MV-4-11 (cell line): ENCODE measurements at places on chromosomes 16 and 17.

DNA sequence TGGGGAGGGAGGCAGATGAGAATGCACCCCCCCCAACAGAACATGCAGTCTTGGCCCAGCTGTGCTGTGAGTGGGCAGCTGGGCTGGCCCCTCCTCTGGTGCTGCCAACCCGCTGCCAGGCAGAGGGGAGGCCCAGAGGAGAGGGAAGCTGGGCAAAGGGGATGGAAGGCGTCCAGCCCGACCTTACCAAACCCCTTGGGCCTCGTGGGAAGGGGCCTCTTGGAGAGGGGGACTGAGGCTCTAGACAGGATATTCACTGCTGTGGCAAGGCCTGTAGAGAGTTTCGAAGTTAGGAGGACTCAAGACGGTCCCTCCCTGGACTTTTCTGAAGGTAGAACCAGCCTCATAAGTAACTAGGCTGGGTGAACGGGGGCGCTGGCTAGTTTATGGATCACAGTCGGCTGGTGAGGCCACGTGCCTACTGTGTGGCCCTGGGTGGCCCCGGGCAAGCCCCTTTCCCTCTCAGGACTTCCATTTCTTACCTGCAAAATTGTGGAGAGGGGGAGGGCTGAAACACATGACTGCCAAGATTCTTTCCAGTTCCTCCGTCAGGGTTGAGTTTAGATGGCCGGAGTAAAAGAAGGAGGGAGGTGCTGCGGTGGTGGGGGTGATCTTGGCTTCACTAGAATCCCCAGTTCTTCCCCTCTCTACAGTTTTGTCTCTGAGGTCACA lies 857 bp upstream of the STAT5A start:
- DNase-seq, result no peak

DNA sequence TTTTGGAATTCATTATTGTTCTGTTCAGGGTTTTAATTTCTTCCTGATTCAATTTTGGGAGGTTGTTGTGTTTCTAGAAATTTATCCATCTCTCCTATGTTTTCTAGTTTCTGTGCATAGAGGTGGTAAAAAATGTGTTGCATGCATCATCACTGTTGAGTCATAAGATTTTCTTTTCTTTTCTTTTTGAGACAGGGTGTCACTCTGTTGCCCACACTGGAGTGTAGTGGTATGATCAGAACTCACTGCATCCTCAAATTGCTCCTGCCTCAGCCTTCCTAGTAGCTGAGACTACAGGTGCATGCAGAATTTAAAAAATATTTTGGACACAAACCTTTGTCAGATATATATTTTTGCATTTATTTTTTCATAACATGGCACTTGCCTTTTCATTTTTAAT lies 184.8 kb downstream of the BCAS3 start:
- DNase-seq, result no peak

DNA sequence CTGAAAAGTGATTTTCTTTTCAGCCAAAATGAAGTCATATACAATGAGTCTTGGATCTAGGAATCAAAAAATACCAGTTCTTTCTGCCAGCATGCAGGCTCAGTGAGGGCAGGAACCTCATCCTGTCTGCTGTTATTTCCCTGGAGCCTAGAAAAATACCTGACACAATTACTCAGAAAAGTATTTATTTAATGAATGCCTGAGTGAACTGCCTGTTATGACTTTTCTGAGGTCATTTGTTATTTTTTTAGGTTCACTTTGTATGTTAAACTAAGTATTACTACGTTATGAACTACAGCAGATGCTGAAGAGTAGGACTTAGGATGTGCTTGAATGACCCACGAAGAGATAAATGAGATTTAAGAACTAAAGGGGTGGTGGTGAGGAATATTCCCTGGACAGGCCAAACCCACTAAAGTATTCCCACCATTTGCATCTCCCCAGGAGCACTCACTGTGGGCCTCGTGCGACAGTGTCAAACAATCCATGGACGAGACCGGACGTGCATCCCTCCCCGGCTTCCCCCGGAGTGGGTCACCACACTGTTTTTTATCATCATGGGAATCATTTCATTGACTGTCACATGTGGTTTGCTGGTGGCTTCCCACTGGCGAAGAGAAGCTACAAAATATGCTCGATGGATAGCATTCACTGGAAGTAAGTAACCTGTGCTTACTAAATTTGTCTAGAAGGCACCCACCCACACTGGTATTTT lies 17.1 kb upstream of the VWA3A start:
- no peak for DNase-seq

GRCh38 chr17:71287071-71287823 lies 833.6 kb upstream of the SOX9 start:
- DNase-seq, result no peak

- peak; percentile 29 for DNase-seq
Measured at GRCh38 chr16:57538235-57538721, 1.9 kb upstream of the CCDC102A start.

GRCh38 chr16:85286951-85287814 lies 174.9 kb upstream of the CIBAR2 start:
- DNase-seq, result peak; percentile 39

DNA sequence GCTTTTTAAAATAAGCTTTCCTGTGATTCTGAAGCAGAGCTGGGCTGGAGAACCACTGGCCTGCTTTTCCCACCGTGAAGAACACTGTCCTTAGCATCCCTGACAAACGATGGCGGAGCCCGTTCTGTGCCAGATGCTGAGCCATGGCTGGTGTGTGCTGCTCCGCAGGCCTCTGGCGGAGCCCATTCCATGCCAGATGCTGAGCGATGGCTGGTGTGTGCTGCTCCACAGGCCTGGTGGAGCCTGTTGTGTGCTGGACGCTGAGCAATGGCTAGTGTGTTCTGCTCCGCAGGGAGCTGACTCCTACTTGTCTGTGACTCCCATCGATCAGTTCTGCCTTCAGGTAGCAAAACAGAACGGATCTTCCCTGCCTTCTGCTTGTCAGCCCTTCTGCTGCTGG lies 4.3 kb downstream of the ENDOV start:
- DNase-seq, result no peak

- no peak for DNase-seq
Measured at GRCh38 chr17:15498107-15498506, 30.7 kb upstream of the CDRT4 start.

GRCh38 chr17:8038954-8039610 lies at the start of gene ALOX15B:
Gene ALOX15B, plus strand, starts transcription at chr17:8039059. Its CDS starts 97 bp downstream, at chr17:8039156.
- DNase-seq, result no peak

- no peak for DNase-seq
Measured at GRCh38 chr16:5018793-5019192, 14.9 kb downstream of the NAGPA start.

GRCh38 chr17:75077496-75078283 lies 10.1 kb upstream of the SLC16A5 start:
- DNase-seq, result no peak

DNA sequence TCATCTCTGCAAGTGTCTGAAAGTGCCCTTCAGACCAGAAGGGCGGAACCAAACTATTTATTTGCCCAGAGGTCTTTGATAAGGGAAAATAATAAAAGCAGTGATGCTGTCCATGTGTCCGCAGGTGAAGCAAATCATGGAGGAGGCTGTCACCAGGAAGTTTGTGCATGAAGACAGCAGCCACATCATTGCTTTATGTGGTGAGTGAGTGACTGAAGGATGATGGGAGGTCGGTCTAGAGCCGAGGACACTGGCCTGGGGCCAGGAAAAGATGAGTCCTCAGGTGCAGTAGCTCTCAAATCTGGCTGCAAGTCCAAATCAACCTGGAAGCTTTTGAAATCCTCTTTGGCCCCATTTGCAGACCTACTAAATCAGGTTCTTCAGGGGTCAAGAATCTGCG lies 6.1 kb downstream of the SGSM2 start:
- DNase-seq, result no peak

DNA sequence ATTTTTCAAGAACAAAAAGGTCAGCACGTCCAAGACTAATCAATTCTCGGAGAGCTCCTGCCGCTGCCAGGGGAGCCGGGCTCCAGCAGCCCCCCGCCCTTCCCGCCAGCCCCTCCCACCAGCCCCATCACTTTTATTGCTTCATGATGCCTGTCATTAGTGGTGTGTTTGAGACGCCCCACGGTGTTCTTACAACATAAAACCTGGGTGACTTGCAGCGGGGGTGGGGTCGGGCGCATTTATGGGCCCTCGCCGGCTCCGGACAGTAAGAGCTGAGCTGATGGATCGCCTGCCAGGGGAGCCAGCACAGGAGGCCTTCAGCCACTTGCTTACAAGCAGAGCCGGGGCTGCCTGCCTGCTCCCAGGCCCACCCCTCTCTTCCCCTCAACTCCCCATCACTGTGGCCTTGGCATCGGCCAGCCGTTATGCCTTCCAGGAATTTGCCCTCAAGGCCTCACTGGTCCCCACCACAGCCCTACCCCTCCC lies 82.9 kb upstream of the CBX4 start:
- DNase-seq, result no peak

DNA sequence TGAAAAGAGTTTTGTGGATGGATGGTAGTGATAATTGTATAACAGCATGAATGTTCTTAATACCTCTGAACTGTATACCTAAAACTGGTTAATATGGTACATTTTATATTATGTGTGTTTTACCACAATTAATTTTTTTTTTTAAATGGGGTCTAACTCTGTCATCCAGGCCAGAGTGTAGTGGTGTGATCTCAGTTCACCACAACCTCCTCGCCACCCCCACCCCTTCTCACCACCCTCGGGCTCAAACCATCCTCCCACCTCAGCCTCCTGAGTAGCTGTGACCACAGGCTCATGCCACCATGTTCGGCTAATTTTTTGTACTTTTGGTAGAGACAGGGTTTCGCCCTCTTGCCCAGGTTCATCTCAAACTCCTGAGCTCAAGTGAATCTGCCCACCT lies 123.2 kb downstream of the CDRT15L2 start:
- DNase-seq, result no peak

GRCh38 chr16:1053121-1053521 lies 19.4 kb upstream of the SSTR5 start:
- DNase-seq, result no peak

DNA sequence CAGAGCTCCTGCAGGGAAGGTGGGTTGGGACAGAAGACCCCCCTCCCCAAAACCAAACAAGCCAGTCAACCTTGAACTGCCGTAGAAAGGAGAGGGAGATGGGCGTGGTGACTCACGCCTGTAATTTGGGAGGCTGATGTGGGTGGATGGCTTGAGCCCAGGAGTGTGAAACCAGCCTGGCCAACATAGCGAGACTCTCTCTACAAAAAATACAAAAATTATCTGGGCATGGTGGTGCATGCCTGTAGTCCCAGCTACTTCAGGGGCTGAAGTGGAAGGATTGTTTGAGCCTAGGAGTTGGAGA lies 42.1 kb downstream of the NT5M start:
- DNase-seq, result no peak

DNA sequence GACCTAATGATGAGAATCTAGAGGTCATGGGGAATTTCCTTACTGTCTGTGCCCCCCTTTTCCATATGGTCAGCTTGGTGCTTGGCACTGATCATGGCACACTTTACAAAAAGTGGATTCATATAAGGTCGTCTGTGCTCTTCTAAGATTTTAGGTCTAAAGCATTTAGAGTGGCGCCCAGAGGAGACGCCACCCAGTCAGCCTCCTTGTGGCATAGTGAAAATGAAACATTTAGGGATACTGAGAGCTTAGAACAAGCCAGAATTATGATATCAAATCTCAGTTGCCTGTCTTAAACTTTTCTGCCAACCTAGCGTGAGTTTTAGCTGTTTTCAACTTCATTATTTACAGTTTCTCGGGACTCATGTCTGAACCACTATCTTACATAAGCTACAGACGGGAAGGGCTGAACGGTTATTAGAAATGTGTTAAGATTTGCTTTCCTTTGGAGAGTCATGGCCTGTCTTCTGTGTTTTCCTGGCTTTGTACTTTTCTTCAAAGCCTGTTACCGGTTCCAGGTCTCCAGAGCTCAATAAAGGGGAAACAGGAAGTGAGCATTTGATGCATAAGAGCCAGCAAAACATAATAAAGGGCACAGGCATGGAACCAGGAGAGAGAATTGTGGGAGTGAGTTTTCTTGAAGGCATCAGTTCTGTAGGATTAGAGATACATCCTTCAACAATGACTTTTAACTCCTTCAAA lies 13.7 kb downstream of the ZNRF1 start:
- DNase-seq, result peak; percentile 38

DNA sequence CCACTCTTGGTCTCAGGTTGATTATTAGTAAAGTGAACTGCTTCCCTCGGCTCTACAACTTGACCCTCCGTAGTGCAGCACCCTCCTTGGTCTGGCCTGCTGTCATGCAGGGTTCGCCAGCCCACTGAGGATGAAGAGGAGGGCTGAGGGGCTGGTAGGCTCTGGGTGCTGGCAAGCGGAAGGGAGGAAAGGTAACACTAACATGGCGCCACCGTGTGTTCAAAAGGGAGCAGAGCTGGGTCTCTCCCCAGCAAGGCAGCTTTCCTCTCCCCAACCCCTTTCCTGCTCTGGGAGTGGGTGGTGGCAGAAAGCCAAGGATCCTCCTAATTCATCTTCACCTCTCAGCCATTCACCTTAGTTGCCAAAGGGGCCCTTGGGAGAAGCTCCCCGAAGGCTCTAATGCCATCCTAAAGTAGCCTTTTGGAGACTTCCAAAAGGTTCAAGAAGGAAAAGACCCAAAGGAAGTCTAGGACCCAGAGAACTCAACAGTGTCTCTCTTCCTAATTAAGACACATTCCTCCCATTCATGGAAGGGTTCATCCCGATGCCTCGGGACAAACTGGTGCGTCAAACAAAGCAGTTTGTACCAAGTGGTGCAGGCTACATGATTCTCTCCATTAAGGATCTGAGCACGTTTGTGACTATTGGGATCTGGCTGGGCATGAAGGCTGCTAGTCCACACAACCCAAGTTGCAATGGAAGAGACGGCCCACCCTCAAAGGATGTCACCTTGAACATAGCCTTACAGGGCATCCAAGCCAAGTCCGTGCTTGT lies 90.8 kb upstream of the TOB1 start:
- DNase-seq, result peak; percentile 38

DNA sequence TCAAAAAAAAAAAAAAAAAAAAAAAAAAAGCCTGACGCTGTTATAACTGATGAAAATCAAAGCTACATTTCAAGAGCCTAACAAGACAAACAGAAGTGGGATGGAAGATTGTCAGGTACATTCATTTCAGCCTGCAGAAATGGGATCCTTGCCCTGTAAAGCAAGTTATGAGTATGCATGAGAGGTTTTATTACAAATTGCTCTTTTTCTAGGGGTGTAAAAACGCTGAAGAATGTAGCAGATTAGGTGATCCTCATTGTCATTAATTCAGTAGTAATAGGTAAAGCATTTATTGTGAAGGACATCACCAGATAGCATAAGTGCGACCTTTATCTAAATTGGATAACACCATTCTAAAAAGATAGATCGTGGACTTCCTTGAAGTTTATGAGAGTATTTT lies 208.3 kb downstream of the KCNJ2 start:
- no peak for DNase-seq
